ENCODE measurements at places on chromosomes 2 and 18.

- DNase-seq = no peak
These were observed 192.8 kb downstream of the CDCA7 start for GRCh38 chr2:173547499-173547898.

- DNase-seq = no peak
These were observed 3.2 kb downstream of the TANK start for GRCh38 chr2:161163440-161163839.

- DNase-seq = no peak
These were observed 40.3 kb downstream of the INPP5D start for GRCh38 chr2:233100192-233100998.

GRCh38 chr2:161170377-161170776, 10.1 kb downstream of the TANK start:
- DNase-seq = no peak

DNA sequence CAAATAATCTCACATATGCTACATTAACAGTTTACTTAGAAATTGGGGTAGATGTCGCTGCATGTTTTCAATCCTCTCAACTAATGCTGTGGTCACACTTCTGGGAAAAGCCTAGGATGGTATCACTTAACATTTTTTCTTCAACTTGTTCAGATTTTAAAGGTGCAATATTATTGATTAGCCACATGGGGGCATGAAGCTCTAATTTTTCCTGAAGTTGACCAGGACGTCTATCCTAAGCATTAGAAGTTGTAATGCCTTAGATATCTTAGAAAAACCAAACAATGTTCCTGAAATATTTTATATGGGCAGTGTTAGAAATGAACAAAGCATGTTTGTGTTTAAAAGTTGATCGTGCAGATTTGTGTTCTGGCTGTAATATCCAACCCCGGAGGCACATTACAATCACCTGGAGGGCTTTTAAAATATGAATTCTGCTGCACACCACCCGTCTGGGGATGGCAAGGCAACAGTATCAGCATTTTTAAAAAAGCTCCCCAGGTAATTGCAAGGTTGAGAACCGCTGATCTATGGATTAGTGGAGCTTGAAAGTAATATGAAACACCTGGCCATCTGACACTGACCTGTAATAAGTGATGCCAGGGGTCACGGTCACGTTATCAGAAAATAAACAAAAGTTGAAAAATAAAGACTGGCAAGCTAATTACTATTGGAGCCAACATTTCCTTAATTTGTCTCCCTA, 100.5 kb upstream of the LMAN1 start:
- DNase-seq = peak; percentile 58

GRCh38 chr2:137952586-137953129, 11.6 kb upstream of the HNMT start:
- DNase-seq = peak; percentile 69

- DNase-seq = no peak
These were observed 25.6 kb downstream of the ARHGAP28 start for GRCh38 chr18:6755107-6755506.

- no peak for DNase-seq
These were observed 34.3 kb downstream of the PXDN start for GRCh38 chr2:1709946-1710560.

DNA sequence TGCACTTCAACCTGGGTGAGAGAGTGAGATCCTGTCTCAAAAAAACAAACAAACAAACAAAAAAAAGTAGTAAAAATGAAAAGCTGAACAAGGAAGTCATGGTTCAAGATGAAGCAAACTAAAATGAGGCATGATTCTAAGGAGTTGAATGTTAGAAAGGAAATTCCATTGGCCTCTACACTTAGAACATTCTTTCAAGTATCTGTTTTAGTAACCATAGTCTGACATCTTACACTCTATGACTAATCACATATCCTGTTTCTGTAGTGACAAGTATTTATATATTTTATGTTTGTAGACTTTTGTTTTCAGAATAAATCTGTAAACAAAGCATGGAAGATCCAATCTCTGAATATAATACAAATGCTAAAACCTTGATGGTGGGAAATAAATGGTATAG, 164.1 kb downstream of the KIAA1328 start:
- DNase-seq = peak; percentile 22

DNA sequence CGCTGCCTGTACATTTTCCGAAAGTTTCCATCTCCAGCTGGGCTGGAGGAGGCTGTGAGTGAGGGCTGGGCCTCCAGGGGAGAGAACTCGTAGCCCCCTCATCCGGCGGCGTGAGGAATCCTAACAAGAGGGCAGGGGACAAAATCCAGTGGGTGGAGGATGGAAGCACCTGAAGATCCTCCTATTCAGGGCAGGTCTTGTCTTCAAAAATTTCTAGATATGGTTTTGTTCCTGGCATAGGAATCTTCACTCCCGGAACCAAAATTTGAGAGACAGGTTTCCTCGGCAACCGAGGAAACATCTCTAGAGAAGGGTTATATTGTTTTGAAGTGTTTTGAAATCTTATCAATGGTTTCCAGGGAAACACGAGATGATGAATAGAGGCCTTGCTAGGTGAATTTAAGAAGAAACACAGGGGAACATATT, 136.7 kb downstream of the SH3BP4 start:
- DNase-seq = no peak

DNA sequence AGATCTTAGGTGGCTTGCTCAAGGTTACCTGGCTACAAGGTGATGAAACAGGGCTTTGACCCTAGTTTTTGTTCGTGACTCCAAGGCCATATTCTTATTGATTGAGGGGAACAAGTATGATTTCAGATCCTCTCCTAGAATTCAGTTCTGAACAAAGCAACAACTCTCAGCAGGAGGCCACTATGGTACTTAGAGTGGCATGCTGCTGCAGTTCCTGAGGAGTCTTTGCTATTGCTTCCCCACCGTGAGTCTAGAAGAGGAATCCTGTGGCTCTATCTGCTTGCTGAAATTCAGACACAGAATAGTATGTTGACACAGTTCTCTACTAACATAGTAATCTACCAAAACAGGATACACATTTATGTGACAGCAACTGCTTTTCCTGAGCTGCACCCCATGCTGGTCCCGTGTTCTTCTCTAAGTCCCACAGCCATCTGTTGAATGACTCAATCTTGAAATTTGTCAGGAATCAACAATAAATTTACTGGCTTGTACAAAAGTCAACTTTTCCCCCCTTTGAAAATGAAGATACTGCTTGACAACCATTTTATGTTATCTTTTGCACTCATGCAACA, 4.1 kb downstream of the TGFBRAP1 start:
- peak; percentile 62 for DNase-seq

- peak; percentile 76 for DNase-seq
These were observed at the start of gene CDK15 for GRCh38 chr2:201806442-201807170. CDK15 (plus strand) TSS chr2:201806537; CDS start chr2:201806665, 128 bp downstream.

- DNase-seq = peak; percentile 19
These were observed 7.7 kb downstream of the ITSN2 start for GRCh38 chr2:24352664-24353063.

DNA sequence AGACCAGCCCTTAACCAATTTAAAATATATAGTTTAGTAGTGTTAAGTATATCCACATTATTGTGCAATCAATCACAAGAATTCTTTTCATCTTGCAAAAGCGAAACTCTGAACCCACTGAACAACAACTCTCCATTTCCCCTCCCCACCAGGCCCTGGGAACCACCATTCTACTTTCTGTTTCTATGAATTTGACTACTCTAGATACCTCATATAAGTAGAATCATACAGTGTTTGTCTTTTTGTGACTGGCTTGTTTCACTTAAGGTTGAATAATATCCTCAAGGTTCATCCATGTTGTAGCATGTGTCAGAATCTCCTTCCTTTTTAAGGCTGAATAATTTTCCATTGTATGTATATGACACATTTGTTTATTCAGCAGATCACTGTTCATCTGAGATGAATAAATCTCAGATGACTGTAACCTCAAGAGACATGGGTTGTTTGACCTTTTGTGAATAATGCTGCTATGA, 8.1 kb upstream of the SOS1 start:
- no peak for DNase-seq

DNA sequence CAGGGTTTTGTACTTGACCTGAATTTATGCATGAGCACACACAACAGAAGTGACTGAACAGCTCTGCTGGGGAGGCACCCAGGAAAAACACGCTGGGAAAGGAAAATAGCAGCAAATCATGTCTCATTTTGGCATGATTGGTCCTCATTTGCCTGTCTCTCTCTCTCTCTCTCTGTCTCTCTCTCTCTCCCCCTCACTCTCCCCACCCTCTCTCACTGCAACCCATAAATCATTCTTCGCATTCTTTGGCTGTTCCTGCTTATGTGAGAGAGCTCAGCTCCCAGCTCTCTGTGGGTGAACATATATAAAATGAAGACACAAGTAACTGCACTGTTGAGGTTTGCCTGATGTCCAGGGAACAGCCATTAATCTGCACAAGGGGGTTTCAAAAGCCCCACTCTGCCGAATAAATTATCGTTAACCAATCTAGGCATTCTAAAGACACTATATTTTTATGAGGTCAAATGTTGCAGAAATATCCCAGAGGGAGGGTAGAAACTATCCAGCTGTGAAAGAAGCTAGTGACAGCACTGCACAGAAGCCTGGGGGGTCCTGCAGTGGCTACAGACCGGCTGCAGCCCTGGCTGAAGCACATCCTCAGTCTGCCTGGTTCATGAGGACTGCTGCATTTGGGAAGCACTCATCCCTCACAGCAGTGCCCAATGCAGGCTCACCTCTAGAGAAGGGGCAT, 260.3 kb downstream of the AFF3 start:
- no peak for DNase-seq
